ENCODE measurements at places on chromosomes 5 and 9. TPM values are rescaled to one million over a fixed set of nuclear protein-coding genes. Genes with fewer than 3 reads are reported as not detected.

The PCDHB9 gene
- polyA plus RNA-seq = 0.08 TPM

The GADD45G gene
- 104 TPM for polyA plus RNA-seq

The SNX18 gene
- polyA plus RNA-seq = 14.2 TPM

The APBB3 gene
- polyA plus RNA-seq = 29.8 TPM

The AHRR gene
- 0.93 TPM for polyA plus RNA-seq

The OLFM1 gene
- 4.4 TPM for polyA plus RNA-seq

The PALM2AKAP2 gene
- polyA plus RNA-seq = 1.2 TPM

The HTR1A gene
- not detected for polyA plus RNA-seq

The DIRAS2 gene
- 0.10 TPM for polyA plus RNA-seq

The IL4 gene
- not detected for polyA plus RNA-seq

The CER1 gene
- polyA plus RNA-seq = not detected

The PLAC8L1 gene
- polyA plus RNA-seq = not detected

The CDKN2A gene
- polyA plus RNA-seq = not detected

The FASTKD3 gene
- polyA plus RNA-seq = 8.7 TPM

The SPACA9 gene
- polyA plus RNA-seq = 1.8 TPM

The ELOVL7 gene
- polyA plus RNA-seq = 1.6 TPM

The PCSK5 gene
- 0.37 TPM for polyA plus RNA-seq

The DMRT3 gene
- polyA plus RNA-seq = not detected

The OR1Q1 gene
- not detected for polyA plus RNA-seq

The PTGES2 gene
- polyA plus RNA-seq = 69.9 TPM

The GFPT2 gene
- 4.3 TPM for polyA plus RNA-seq

The NOXA1 gene
- polyA plus RNA-seq = 14.4 TPM
